ENCODE measurements at places on chromosomes 6 and 20. TPM values are rescaled to one million over a fixed set of nuclear protein-coding genes. Genes with fewer than 3 reads are reported as not detected.

DNA sequence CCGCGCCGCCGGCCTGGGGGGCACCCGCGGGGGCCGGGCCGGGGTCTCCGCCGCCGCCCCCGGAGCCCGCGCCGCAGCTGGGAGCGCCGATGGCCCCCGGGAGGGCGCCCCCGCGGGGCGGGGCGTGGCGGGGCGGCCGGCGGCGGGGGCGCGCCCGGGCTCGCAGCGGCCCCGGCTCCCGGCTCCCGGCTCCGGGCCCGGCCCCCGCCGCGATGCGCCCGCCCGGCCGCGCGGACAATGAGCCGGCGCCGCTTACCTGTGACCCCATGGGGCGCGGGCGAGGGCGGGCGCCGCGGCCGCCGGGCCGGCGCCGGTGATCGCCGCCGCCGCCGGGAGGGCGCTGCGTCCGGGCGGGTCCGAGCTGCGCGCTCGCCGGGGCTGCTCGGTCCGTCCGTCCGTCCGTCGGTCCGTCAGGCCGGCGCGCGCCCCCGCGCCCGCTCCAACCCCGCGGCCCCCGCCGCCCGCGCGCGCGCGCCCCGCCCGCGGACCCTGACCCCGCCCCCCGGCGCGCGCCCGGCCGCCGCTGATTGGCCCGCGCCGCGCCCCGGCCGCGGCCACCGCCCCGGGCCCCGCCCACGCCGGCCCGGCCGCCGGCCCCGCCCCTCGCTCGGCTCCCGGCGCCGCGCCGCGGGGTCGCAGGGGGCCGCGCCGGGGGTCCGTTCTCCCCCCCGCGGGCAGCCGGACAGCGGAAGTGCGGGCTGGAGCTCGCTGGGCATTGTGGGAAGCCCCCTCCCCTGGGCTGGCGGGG is at the start of gene ZBTB46:
Gene ZBTB46 (minus strand): TSS at position 424 of the 748 bp plus-strand sequence. CDS start 40,507 bp downstream, outside the sequence.
- DNase-seq: no peak

DNA sequence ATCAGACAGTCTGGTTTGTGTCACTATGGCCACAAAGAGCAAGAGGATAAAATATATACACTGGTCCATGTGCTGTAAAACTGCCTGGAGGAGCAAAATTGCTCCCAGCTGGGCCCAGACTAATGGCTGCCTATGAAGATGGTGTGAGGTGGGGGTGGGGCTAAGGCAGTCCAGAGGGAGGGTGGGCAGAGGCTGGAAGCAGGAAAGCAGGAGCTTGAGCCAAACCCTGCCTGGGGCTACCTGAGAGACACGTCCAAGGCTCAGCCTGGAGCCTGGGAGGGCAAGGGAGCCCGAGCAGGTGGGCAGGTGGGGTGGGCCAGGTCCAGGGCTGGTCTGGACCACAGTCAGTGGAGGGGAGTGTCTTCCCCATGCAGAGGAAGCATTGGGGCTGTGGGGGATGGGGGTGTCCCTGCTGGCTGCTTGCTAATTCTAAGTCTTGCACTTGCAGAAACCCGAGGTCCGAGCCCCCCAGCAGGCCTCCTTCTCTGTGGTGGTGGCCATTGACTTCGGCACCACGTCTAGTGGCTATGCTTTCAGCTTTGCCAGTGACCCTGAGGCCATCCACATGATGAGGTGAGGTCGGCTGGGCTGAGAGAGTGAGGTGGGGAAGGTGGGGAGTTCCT is 9.5 kb downstream of the HSPA12B start:
- DNase-seq: no peak

GRCh38 chr6:97726378-97726777 is 443.4 kb upstream of the MMS22L start:
- no peak for DNase-seq

FHL5 gene
- not detected for total RNA-seq

DNA sequence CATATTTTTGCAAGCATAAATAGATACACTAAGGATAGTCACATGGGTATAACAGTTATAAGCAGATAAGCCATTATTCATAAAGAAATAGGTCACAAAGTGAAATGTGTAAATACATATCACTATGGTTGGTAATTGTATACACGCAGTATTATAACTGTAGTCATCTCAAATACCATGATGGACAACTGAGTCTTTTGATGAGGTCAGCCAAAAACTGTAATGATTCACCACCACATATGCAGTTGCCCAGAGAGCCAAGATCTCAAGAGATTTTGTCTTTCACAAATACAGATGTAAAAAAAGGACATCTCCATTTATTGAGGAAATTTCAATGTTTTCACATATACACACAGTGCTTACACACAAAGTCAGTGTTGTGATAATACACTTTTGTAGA is 28.3 kb downstream of the ZNF292 start:
- peak; percentile 2 for DNase-seq

TRDN gene
- not detected for total RNA-seq

DNA sequence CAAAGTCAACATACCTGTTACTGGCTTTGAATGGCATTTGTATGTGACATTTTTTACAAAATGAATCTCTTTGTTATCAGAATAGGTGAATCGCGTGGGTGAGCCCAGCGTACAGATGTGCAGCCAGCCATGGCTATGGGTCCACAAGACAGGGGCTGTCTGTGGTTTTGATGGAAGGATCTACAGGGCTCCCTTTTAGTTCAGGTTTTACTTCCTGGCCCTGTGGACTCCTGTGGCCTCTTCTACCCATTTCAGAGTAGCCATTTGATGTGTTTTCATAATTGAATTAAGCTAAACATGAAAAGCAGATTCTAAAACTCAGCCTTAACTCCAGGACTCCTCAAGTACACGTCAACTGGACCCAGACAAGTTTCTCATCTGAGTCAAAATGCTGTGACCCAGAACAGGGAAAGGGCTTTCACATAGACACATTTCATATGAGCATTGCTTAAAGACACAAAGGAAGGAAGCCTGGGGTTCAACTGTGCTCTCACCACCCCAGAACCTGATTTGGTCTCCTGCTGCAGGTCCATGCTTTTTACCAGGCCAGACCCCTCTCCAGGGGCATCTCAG is 105.3 kb upstream of the NAA20 start:
- no peak for DNase-seq

FUCA2 gene
- total RNA-seq: 38.8 TPM

WFDC2 gene
- total RNA-seq: not detected

Measured in HT1080 (cell line).